ENCODE measurements at places on chromosomes 3 and 15.

DNA sequence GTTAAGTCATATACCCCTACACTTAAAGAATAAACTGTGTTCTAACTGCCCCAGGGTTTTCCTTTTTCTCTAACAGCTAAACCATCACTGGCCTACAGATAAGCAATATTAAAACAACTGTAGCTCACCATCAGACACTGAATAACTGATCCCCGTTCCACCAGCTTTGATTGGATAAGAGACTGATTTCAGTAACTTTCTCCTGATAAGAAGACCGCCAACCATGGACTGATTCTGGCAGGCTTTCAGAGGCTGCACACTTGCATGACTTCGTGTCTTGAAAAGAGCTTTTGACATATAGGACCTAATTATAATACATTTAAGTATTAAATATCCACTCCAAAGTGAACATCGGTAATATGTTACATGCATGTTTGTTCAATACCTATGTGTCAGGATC lies 15.3 kb upstream of the CEP97 start:
- DNase-seq, result no peak

GRCh38 chr15:27398631-27399161 lies 427.7 kb downstream of the GABRG3 start:
- DNase-seq, result no peak

DNA sequence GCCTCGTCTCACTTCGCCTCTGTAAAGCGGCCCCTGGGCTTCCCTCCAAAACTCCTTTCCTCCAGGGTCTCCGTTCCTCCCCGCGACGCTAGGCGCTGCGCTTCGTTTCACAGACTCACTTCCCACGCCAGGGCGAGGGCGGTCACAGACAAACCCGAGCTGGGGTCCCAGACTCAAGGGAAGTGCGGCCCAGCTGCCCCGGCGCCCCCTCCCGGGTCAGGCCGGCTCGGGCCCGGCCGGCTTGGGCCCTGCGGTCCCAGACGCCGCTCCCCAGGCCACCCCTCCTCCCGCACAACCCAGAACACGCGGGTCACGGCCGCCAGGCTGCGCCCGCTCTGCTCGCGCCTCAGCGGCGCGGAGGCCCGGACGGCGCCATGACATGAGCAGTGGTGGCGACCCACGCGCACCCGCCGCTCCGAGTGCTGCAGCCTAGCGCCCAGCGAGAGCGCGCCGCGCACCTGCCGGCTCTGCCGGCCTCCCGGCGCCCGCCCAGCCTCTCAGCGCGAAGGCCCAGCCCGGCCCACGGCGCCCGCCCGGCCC lies 547 bp downstream of the NUP210 start:
- DNase-seq, result peak; percentile 55

DNA sequence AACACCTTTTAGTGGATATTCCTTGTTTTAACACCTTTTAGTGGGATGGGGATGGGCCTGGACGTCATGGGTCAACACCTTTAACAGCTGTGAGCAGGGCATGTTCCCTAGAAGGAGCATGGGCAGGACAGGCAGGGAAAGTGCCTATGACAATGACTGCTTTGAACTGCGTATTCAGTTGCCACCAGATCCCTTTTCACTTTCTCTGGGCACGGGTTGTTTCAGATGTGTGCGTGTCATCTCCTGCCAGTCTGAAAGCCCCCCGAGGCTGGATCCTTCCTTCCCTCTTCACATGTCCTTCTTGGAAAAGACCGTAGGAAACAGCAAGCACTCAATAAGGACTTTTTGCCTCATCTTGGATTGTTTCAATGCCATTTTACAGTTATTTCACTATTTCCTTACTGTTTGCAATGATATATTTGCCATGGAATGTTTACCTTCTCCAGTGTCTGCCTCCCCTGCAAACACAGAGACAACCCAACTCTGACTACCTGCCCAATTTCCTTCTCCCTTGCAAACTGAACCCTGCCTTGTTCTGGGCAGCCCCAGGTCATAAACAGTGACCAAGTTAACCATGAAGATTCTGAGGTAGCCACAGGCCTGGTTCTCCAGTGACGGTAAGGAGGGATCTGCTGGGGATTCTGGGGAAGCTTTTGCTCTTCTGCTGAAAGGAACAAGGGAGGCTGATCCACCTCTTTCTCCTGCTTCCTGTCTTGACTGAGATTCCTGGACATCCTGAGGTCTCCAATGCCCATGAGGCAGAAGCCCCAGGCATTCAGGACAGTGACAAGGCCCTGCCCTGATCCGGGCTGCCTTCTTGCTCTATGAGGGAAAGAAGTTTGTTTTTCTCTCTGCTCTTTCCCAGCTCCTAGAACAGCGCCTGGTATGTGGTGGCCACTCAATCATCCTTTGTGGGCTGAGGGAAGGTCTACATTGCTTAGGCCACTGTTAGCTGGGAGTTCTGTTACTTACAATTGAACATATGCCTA lies 51.8 kb downstream of the NOX5 start:
- no peak for DNase-seq

DNA sequence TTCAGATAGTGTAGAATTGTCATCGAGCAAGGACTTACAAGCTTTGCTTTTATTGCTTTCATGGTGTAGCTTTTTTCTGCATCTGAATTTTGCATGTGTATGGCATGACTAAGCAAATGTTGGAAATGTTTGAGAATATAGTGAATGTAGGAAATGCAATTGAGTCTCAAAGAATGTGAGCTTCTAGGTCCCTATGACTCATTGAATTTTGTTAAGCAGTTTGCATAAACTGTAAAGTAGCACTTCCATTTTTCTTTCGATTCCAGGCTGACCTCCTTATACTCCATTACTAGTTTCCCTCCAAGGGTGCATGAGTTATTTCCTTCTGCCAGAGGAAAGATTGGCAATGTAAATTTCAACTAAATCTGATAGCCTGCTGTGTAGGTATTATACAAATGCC lies 619.2 kb downstream of the DIPK2A start:
- no peak for DNase-seq
